ENCODE measurements at places on chromosomes 3 and 15.

DNA sequence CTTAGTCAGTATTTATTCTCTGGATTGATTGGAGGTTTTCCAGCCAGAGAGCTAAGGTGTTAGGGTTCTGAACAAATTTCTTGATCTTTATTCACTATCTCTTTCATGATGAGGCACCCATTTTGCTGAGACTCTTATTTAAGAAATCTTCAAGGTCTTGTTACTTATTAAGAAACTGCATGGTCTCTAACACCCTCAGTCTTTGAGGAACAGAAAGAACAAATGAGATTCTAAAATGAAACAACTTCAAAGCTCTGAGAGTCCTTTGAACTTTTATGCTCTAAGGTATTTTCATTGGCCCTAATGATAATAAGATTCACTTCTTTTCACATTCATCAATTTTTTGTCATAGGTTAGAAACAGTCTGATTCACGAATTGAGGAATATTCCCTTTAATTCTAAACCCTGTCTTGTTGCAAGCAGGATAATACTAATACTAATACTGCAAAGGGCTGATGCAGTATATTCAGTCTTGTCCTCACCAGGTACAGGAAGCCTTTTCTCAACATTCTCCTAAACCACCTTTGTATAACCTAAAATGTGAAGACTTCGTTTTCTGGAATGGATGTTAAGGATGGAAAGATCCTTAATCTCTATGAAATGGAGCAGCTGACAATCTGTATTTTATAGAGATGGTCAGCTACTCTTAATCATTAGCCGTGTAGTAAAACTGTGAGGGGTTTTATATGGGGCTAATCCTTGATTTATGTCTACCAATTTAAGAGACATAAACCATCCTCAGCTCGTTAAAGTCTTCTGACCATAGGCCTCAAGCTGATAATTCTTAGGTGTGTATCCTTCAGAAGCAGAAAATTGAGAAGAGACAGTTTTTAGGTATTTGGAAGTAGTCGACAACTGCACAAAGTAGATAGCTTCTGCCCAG is 198.3 kb downstream of the OTOL1 start:
- DNase-seq = no peak

DNA sequence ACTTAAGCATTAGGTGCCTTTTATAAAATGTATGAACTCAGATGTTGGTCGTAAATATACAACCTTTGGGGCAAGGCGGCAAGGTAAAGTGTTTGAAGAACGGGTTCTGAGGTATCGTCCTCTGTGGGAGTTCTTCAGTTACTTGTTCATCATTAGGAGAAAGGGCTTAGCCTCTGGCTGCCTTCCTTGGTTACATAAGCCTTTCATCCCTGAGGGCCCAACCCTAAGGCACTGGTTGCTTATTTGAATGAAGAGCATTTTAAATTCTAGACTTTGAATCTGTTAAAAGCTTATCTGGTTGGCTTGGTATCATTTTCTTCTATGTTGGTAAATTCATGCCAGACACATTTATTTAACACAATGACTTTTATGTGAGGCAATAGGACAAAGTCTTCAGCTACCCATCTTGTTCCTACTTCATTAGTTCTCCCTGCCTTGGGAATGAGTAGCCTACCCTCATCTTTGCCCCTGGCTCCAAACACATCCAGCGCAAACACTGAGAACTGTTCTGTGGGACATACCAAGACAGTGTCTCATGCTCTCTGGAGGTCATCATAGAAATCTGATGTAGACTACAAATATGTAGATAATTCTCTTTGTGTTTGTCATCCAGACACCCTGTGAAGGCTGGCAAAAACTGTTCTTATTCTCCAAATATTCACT is 12.4 kb upstream of the CCDC80 start:
- no peak for DNase-seq

- DNase-seq = no peak
Measured at GRCh38 chr3:18334837-18335601, 90.1 kb downstream of the SATB1 start.

DNA sequence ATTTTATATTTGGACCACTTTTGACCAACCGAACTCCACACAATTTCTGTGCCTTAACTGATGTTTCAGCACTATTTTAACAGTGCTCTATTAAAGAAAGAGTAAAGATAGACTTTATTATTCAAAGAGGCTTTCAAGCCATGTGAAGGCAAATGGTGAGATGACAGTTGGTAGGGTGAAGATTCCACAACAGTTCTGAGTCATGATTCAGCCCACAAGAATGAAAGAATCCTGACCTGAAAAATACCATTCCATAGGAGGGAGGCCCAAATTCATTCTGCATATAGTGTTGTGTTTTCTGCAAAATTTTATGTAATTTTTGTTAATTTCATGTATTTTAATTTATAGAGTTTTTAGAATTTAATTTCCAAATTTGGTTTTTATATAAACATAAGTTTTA is 135.6 kb upstream of the STAC start:
- no peak for DNase-seq

DNA sequence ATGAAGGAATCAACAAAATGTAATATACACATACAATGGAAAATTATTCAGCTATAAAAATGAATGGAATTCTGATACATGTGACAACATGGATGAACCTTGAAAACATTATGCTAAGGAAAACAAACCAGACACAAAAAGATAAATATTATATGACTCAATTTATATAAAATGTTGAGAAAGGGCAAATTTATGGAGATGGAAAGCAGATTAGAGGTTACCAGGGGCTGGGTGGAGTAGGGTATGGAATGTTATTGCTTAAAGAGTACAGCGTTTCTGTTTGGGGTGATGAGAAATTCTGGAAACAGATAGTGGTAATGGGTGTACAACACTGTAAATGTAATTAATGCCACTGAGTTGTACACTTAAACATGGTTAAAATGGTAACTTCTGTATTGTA is 50.9 kb downstream of the EMC4 start:
- no peak for DNase-seq

DNA sequence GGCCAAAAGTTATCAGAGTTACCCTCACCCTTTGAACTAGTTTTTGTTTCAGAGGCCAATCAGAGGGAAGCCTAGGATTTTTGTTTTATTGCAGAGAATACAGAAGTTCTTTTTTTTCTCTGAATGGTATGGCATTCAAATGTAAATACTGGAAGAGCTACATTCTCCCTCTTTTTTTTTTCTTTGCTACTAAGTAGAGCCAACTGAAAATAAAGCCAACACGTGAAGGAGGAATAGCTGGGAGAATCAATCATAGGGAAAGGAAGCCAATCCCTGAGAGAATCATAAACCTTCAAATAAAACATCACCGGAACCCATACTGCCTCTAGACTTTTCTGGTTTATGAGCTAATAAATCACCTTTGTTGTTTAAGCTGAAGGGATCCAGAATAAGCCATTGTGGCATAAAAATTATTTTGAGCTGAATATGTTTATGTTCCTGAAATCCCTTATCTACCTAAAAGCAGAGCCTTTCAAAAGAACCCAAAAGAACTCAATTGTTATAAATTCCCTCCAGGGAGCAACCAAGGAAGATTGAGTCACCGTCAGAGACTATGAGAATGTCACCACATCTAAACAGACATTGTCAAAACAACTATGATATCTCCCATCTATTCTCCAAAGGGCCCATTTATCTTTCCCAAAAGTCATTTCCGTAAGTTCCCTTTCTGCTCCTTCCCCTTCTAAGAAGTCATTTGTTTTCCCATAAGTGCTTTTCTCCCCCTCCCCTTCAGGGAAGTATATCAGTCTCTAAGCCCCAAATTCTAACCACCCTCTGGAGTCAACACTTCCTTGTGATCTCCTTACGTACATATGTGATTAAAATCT is 3.8 kb upstream of the ZNF280D start:
- no peak for DNase-seq

DNA sequence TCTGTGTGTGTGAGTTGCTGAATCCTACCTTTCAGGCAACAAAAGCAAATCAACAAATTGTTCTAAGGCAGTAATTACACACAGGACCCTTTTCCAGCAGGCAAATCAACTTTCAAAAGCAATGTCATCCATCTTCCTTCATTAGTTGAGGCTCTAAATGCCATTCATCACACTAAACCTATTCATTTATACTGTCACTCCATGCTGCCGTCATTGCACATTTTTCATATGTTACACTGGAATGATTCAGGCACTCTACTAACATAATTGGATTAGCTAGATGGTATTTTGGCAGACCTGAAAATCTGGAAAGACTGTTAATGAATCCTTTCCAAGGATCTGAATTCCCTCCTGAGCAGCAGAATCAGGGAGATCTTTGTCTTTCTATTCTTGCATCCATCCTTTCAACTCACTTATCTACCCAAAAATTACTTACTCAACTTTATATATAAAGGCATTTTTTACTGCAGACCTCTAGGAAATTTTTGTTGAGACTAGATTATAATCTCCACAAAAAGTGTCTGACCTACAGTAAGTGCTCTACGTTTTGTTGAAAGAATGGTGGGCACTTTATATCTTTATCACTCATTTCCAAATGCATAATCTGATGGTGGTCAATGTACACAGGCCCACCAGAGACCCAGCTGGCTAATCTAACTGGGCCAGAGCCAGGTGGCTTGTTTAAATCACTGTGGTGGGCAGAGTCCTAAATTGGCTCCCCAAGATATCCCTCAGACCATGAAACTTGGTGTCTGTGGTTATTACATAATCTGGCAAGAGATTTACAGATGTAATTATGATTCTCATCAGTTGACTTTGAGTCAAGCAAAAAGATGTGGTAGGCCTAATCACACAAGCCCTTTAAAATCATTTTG is 25.0 kb downstream of the MIX23 start:
- peak; percentile 73 for DNase-seq

DNA sequence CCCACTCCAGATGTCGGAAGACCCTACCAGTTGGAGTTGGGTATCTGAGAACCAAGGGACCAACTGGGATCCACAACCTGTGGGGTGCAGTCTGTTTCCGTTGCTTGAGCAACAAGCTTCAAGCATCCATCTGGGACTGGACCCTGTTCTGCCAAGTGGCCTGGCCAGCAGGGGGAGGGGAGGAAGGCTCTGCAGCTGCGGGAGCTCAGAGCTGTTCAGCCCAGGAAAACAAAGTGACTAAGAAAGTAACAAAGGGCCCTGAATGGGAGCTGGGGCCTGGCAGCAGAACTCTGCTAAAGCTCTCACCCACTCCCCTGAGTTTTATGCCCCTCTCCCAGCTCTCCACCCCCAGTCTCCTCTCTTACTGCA is 2.7 kb downstream of the TYRO3 start:
- no peak for DNase-seq

DNA sequence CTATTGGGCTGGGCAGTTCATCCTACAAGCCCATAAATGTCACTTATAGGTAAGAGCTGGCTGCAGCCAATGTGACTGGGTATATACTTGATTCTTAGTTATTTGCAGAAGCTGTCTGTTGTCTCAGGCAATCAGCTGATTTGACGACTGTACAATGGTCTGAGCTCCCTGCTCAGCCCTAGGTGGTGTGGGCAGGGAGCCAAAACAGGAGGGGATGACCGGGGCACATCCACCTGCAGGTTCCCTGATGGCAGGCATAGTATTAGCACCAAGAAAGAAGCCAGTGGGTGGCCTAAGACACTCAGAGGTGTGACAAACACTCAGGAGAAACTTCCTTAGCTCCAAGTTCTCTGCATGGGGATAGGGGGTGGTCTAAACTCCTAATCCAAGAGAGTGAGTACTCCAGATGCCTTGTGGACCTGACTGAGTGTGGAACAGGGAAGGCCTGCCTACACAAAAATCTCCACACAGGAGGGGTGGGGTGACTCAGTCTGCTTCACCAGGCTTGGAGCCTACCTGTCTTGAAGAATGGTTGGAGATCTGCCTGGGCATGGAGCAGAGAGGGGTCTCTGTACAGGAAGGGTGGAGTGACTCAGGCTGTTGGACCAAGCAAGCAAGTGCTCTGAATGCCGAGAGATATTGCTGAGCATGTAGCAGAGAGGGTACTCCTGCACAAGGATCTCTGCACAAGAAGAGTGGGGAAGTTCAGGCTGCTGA is 690.4 kb upstream of the NAALADL2 start:
- no peak for DNase-seq

- no peak for DNase-seq
Measured at GRCh38 chr3:10423171-10423882, 82.1 kb downstream of the ATP2B2 start.

- DNase-seq = no peak
Measured at GRCh38 chr3:55376753-55377347, 110.3 kb downstream of the WNT5A start.

- DNase-seq = no peak
Measured at GRCh38 chr15:101724675-101725005, 367 bp upstream of the TARS3 start.

DNA sequence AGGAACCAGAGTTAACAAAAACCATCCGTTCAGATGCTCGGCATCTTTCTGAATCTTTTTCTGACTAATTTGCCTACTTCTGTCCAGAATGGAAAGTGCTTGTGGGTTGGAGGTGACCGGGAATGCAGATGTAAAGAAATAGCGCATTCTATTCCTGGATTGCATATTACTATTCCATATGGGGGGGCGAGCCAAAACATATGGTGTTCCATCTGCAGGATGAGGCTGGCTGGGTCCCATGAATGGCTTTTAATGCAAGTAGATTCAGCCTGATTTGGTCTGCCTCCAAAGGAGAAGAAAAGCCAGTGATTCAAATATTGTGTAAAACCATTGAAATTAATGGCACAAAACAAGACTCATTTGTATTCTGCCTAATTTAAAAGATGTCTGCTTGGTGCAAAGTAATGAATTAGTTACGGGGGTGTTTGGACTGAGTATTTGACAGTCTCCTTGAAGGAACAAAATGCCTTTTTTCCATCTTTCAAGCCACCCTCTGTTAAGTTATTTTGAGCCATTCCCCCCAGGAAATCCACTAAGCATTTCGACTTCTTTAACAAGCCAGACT is 99.0 kb downstream of the ST8SIA2 start:
- peak; percentile 80 for DNase-seq

DNA sequence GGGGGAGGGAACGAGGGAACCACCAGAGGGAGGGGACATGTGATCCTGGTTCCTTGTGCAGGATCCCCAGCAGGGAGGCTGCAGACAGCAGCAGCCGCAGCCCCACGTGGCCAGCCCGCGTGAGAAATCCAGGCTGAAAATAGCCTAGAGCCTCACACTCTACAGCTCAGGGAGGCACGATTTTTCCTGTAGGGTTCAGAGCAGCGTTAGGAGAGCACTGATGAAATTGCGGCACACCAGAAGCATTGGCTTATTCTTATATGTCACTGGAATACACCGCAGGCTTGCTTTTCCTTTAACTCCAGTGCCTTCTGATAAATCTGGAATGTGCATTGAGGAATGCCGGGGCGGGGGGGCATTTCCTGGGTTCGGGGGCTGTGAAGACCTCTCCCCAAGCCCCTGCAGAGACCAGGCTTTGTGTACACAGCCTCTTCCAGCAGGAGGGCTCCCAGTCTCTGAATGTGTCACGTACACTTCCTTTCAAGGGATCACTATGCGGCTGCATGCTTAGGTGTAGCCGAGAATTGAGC is 193.0 kb downstream of the ATP10A start:
- DNase-seq = no peak

DNA sequence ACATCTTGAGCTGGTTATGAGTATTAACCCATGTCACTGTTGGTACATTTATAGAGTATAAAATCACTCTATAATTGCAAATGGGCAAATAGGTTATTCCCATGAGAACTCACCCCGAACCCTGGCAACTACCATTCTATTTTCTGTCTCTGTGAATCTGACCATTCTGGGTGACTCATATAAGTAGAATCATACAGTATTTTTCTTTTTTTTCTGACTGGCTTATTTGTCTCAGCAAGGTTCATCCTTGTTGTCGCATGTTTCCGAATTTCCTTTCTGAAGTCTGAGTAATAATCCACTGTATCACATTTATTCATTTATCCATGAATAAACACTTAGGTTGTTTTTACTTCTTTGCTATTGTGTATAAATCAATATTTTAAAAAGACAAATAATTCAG is 59.9 kb upstream of the CHRM5 start:
- DNase-seq = no peak
